ENCODE measurements at places on chromosomes 16 and 17.

DNA sequence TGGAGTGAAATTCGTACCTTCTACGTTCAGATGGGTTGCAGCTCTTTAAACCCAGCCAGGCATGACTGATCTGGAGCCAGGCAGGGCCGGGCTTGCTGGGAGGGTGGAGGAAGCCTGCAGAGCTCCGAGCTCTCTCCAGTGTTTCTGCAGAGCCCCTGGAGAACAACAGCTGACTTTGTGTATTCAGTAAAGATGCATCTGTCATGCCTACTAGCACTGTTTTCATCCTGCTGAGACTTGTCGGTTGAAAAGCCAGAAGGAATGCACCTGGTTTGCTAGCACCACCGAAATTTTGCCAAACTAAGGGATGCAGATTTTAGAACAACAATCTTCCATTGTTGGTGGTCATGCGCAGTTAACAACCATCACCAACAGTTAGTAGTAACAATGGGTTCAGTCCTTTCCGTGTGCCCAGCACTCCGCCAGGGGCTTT is 22.4 kb upstream of the SCNN1B start:
- peak; percentile 38 for DNase-seq

GRCh38 chr16:3112058-3112880 is at the start of gene ZNF205:
Gene ZNF205 (plus strand): TSS chr16:3112586. CDS start chr16:3113431, 845 bp downstream.
- peak; percentile 84 for DNase-seq

GRCh38 chr17:8994319-8994718 is 27.0 kb upstream of the NTN1 start:
- DNase-seq, result peak; percentile 63

DNA sequence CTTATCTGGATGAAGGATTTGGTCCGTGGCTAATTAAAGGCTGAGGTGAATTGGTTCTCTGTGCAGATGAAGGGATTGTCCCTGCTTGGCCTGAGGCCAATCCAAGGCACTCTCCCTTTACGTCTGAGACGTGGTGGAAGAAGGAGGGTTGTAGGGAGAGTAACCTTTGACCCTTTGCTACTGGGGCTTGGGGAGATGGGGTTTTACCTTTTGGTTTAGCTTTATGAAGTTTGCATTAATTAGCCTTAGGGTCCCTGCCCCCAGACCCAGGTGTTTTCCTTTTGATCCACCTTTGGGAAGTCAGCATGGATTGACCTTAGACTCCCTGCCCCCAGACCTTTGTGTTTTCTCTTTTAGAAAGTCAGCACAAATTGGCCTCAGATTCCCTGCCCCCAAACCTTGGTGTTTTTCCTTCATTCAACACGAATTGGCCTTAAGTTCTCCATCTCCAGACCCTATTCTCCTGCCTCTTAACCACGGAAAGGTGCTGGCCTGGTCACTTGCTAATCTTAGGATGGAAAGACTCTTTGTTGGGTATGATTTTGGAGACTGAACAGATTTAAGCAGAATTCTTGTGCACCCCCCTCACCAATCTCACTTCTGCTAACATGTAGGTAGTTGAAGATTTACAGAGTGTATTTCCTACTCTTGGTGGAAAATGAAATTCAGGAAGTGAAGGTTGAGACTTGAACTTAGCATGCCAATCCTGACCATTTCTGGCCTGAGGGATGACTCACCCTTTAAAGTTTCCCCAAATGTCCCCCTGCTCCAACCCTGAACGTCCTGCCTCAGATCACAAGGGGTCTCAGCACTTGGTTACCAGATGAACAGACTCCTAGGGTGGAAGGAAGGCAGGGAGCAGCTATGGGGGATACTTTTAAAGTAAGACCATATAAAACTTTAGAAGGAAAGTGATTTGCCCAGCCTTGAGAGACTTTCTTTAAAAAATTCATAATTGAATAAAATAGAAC is 23.1 kb upstream of the MMD start:
- no peak for DNase-seq

Measured in HEK293T (cell line).